ENCODE measurements at places on chromosomes 5 and 9.
A peak's percentile ranks its signal among the peaks of the same experiment; 100 is the strongest.

- no peaks in the 10 kb centered on the region for H3K36me3 ChIP-seq
- no peak for DNase-seq
- no peak overlapping the region for H3K27ac ChIP-seq
- H3K4me1 ChIP-seq = peaks cover 25% of the 10 kb centered on the region
Observed at GRCh38 chr5:149995385-149996204, 4.9 kb downstream of the TIGD6 start.

GRCh38 chr5:126360467-126360866, 62.7 kb upstream of the GRAMD2B start:
- no peaks in the 10 kb centered on the region for H3K27me3 ChIP-seq
- no peaks in the 10 kb centered on the region for H3K4me1 ChIP-seq
- H3K27ac ChIP-seq = no peak overlapping the region
- H3K36me3 ChIP-seq = no peaks in the 10 kb centered on the region

DNA sequence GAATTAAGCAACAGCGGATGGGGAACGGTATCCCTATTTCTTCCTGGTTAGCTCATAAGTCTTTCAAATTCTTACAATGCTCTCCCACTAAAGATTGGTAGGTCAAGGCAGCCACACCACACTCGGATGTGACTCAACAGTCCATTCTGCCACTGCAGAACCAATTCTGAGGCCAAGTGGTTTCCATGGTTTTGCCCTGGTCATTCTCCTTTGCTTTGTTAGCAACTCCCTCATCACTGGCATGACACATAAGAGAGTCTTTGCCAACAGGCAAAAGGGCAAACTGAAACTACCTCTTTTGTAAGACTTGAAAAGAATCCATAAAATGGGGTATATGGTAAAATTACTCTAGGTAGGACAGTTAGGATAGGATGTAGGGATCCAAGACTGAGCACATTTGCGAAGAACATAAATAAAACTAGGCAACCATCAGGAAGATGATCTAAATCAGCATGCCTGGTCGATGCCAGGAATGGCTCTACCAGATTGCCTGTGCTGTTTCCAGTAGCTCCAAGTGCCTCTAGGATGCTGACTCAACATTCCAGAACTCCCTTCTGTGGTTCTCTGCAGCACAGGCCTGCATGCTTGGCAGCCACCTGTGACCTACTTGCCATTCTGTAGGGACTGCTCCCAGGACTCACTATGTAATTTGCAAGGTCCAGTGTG, 105.4 kb downstream of the DCP2 start:
- peak; percentile 56 for DNase-seq
- H3K27ac ChIP-seq = no peak overlapping the region
- no peaks in the 10 kb centered on the region for H3K36me3 ChIP-seq
- peaks cover 25% of the 10 kb centered on the region for H3K4me1 ChIP-seq

DNA sequence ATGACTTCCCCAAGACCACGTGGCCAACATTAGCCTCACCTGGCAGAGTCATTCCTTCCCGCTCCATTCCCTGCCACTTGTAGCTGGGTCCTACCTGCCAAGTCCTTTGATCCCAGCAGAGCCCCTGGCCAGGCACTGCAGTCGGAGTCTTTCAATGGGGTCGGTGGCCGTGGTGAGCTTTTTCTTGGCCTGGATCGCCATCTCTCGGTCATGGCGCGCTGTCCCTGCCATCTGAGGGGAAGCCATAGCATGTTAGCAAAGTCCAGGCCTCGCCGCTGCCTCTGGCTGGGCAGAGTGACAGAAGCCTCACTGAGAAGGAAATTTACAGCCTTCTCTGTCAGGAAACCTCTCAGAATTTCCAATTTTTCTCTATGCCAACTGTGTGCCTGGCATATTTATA, 17.5 kb downstream of the CAPSL start:
- H3K4me3 ChIP-seq = no peak overlapping the region
- H3K36me3 ChIP-seq = no peaks in the 10 kb centered on the region
- no peaks in the 10 kb centered on the region for H3K4me1 ChIP-seq

DNA sequence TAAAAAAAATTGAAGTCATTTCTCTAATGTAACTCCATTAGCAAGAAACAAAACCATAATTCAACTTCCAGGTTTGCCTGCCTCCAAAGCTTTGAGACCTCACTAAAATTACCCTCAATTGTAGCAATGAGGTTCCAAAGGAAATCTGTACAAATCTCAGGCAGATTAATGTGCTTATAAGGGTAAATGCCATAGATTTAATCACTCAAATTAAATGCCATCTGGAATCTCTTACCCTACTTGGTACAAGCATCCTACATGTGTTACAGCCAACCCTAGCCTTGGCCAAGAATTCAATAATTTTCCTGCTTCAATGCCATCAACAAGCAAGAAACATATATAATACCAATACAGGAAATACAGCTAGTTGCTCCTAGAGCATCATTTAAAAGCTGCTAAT, 452.8 kb downstream of the RAB3C start:
- H3K4me3 ChIP-seq = no peak overlapping the region
- H3K27ac ChIP-seq = peak overlapping the region; percentile 90
- DNase-seq = no peak
- H3K27me3 ChIP-seq = no peaks in the 10 kb centered on the region
- no peaks in the 10 kb centered on the region for H3K36me3 ChIP-seq

GRCh38 chr9:136626066-136626725, 36.5 kb upstream of the EGFL7 start:
- DNase-seq = no peak
- no peaks in the 10 kb centered on the region for H3K36me3 ChIP-seq
- H3K4me3 ChIP-seq = no peak overlapping the region
- H3K27ac ChIP-seq = no peak overlapping the region

GRCh38 chr9:88880199-88880598, 111.1 kb upstream of the S1PR3 start:
- peaks cover 4% of the 10 kb centered on the region for H3K4me1 ChIP-seq
- H3K36me3 ChIP-seq = no peaks in the 10 kb centered on the region
- peak overlapping the region; percentile 45 for H3K27ac ChIP-seq

DNA sequence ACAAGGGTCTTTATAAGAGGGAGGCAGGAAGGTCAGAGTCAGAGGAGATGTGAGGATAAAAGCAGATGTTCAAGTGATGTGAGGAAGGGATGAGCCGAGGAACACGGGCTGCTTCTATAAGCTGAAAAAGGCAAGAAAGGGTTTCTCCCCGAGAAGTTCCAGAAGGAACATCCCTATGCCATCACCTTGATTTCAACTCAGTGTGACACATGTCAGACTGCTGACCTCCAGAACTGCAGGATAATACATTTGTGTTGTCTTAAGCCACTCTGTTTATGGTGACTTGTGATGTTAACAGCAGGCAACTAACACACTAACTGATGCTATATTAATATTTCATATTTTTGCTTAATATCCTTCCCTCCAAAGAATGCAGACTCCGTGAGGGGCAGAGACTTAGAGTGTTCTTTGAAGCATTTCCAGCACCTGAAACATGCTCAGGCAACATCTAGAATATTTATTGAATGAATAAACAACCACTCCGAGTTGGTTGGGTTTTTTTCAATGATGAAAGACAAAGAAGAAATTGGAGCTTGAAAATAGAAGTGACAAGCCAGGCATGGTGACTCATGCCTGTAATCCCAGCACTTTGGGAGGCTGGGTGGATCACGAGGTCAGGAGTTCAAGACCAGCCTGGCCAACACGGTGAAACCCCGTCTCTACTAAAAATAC, 77.6 kb upstream of the ADRA1B start:
- no peak overlapping the region for H3K27ac ChIP-seq
- no peaks in the 10 kb centered on the region for H3K27me3 ChIP-seq
- H3K4me3 ChIP-seq = no peak overlapping the region
- H3K36me3 ChIP-seq = no peaks in the 10 kb centered on the region
- H3K4me1 ChIP-seq = no peaks in the 10 kb centered on the region

DNA sequence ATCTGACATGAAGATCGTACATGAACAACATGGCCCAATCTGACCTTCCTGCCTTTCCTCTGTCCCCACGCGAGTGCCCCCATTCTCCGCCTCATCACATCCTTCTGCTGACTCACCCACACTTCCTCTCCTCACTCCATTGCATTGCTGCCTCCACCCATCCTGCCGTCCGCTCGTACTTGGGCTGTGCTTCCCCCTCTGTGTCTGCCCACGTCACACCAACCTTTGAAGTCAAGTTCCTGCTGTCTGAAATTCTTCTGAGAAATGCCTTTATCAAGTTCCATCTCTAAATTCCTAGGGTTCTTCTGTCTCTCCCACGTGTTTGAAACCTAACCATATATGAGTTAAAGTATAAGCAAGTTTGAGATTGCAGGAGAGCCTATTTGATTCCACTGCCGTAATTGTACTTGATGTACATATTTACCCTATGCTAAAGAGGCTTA, 18.0 kb upstream of the STARD4 start:
- no peaks in the 10 kb centered on the region for H3K4me1 ChIP-seq
- H3K36me3 ChIP-seq = no peaks in the 10 kb centered on the region
- H3K27me3 ChIP-seq = no peaks in the 10 kb centered on the region

DNA sequence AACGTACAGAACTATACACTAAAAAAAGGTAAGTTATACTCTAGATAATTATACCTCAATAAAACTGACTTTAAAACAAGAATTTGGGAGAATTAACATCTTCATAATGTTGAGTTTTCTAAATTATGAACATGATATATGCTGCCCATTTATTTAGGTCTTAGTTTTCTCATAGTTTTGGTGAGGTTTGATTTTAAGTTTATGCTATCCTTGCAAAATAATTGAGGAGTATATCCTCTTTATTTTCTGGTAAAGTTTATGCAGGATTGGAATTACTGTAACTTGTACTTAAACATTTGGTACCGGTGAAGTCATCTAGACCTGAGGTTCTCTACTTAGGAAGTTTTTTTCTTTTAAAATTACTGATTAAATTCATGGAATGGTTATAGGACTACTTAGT, 38.9 kb upstream of the RNU6ATAC start:
- no peak overlapping the region for H3K27ac ChIP-seq
- peaks cover 7% of the 10 kb centered on the region for H3K4me1 ChIP-seq
- no peak for DNase-seq
- H3K36me3 ChIP-seq = no peaks in the 10 kb centered on the region

DNA sequence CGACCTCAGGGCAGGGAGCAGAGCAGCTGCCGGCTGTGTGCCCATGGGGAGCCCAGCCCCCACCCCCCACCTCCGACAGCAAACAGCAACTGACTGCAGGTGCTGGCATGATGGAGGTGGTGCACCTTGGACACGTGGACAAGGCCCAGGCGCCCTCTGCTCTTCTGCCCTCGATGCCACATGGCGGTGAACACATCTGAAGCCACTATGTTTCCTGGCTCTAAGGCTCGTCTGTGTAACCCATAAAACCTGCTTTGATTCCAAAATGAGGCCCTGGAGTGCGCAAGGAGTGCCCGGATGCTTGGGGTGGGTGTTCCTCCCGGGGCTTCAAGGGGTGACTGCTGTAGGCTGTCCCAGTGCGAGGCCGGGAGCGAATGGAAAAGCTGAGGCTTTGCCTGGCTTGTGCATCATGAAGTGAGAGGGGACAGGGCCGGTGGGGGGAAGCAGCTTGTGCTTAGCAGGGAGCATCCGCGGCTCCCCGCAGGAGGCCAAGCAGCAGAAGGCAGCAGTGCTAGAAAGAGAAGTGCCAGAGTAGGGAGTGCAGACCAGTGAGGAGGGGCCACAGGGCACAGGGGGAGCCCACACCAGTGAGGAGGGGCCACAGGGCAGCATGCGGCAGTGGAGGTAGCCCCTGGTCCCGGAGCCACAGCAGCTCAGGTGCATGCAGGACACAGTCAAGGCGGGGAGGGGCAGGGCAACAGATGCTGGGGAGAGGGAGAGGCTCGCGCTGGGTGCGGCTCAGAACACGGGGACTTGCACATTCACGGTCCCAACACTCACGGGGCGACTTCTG, 30.0 kb downstream of the NKD2 start:
- H3K27ac ChIP-seq = no peak overlapping the region
- no peak for DNase-seq
- H3K27me3 ChIP-seq = no peaks in the 10 kb centered on the region
- H3K4me3 ChIP-seq = no peak overlapping the region

- no peak overlapping the region for H3K27ac ChIP-seq
- H3K4me1 ChIP-seq = no peaks in the 10 kb centered on the region
- no peak overlapping the region for H3K4me3 ChIP-seq
- H3K36me3 ChIP-seq = no peaks in the 10 kb centered on the region
- no peak for DNase-seq
- no peaks in the 10 kb centered on the region for H3K27me3 ChIP-seq
Observed at GRCh38 chr5:131488463-131488862, 146.6 kb downstream of the RAPGEF6 start.

DNA sequence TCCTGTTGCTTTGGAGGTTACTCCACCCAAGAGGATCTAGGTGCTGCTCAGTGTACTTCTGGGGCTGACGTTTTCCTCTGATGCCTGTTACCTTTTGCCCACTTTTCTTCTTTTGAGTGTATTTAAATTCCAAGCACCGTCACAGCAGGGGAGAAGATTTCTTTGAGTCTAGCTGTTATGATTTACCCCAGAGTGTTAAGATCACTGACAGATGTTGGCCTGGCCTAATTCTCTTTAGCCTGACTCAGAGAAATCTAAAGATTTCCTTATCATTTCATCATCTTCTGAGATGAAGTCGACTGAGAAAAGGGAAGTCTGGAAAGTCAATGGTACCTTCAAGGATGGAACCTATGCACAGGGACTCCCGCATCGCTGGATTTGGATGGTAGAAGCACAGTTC, 191.5 kb downstream of the FBXL7 start:
- H3K4me1 ChIP-seq = peaks cover 10% of the 10 kb centered on the region
- no peaks in the 10 kb centered on the region for H3K27me3 ChIP-seq
- DNase-seq = no peak
- no peak overlapping the region for H3K4me3 ChIP-seq
- H3K36me3 ChIP-seq = no peaks in the 10 kb centered on the region

- no peak within 1 kb of the TSS for H3K4me3 ChIP-seq
- H3K36me3 ChIP-seq = no peaks in the 10 kb centered on the region
- no peak within 1 kb of the TSS for H3K27ac ChIP-seq
- DNase-seq = peak; percentile 50
- H3K27me3 ChIP-seq = peaks cover 17% of the 10 kb centered on the region
Observed at GRCh38 chr9:137138722-137139467, at the start of gene GRIN1. TSS of gene GRIN1 (plus strand) at chr9:137139154. CDS start at chr9:137139487, 333 bp downstream.

- H3K27me3 ChIP-seq = no peaks in the 10 kb centered on the region
- no peaks in the 10 kb centered on the region for H3K36me3 ChIP-seq
- no peak overlapping the region for H3K27ac ChIP-seq
- no peak for DNase-seq
- no peak overlapping the region for H3K4me3 ChIP-seq
- no peaks in the 10 kb centered on the region for H3K4me1 ChIP-seq
Observed at GRCh38 chr9:103068753-103069152, 73.6 kb downstream of the CYLC2 start.

- no peak for DNase-seq
- no peak overlapping the region for H3K27ac ChIP-seq
- H3K36me3 ChIP-seq = no peaks in the 10 kb centered on the region
- H3K27me3 ChIP-seq = no peaks in the 10 kb centered on the region
- H3K4me3 ChIP-seq = no peak overlapping the region
- no peaks in the 10 kb centered on the region for H3K4me1 ChIP-seq
Observed at GRCh38 chr9:6459718-6460117, 46.7 kb downstream of the UHRF2 start.

GRCh38 chr5:148374690-148375360, 8.9 kb upstream of the FBXO38 start:
- H3K27me3 ChIP-seq = no peaks in the 10 kb centered on the region
- no peaks in the 10 kb centered on the region for H3K4me1 ChIP-seq
- no peak overlapping the region for H3K4me3 ChIP-seq
- H3K27ac ChIP-seq = no peak overlapping the region

All from thyroid gland (tissue), 4 donors.